ENCODE measurements at places on chromosomes 1 and 21.

DNA sequence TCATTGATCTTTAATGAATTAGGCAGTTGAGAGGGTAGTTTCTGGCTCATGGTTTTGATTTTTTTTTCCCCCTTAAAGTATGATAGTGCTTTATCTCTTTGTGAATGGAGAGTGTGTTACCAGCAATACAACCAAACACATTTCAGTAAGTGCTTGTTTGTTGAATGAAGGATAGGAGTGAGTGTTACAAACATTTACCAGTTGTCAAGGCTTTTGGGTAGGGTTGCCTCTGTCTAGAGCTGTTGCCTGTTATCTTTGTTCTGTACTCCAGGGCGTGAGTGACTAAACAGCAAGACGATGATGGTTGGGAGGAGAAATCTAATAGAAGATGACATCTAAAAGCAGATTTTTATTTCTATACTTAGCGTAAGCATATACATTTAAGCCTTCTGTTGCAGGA lies 21.5 kb downstream of the MAP3K7CL start:
- DNase-seq = no peak

DNA sequence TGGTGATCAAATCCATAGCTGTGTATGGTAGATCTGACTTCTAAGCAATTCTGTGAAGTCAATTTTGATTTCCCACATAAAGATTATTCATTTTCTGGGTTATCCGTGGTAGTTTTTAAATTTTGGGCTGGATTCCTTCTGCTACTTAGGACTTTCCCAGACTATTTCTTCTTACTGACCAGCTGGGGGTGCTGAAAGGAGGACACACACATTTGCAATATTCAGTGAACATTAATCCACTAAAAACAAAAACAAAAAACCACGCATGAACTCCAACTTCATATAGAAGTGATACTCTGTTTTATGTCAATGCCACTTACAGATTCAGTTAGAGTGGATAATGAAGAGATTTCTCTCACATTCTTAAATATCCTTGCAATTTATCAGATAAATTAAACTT lies 105.4 kb downstream of the KCTD3 start:
- DNase-seq = no peak

DNA sequence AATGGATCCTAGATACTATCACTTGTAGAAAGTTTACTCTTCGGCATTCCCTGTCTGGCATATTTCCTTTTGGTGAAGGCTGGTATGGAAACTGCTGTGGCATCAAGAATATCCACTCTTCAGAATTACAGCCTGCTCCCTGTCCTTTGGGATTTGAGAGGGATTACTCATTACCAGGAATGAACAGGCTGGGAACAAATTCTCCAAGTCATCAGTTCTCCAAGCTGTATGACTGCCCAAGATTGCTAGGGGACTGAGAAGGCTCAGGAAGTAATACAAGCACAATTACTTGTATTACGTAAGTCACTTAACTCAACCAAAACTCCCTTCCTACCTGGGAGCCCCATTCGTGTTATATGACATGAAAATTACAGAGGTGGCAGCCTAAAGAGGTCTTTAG lies 49.6 kb downstream of the CD58 start:
- DNase-seq = no peak

GRCh38 chr1:177490786-177491185 lies 320.0 kb downstream of the BRINP2 start:
- no peak for DNase-seq

DNA sequence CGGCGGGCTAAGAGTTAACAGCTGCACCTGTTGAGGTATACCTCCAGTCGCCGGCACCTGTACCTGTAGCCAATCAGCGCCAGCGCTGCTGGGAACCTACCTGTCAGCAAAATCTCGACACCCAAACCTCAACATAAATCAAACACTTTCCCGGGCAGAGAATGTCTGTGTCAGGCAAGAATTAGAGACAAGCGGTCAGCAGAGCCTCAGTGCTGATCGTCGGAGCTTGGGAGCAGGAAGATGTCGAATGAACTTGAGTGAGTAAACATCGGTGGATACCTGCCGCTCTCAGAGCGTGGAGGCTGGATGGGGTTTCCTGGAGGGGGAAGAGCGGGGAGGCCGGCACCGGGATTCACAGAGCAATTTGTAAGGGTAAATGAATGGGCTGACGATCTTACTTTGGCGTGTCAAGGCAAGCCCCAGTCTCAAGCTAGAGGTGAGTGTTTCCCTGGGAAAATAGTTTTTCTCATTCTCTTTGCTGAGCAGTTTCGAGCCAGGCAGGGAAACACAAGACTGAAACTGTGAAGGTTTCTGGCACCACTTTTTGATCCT lies at the start of gene GRHL3:
GRHL3 (plus strand) TSS at position 46 of the 552 bp plus-strand sequence; CDS start at position 241, 195 bp downstream.
- DNase-seq = no peak

Data from stimulated activated CD4-positive, alpha-beta T cell treated with anti-CD3 and anti-CD28 coated beads, Interleukin-4, amount 100 ng/mL, for 1 hour (primary cell).